Stimulated activated CD4-positive, alpha-beta T cell treated with anti-CD3 and anti-CD28 coated beads, Interleukin-1b, Interleukin-23, amount 100 ng/mL, for 1 hour (primary cell): ENCODE measurements at places on chromosomes 4 and X.

GRCh38 chr4:4492161-4492847, 49.5 kb downstream of the STX18 start:
- no peak for DNase-seq

DNA sequence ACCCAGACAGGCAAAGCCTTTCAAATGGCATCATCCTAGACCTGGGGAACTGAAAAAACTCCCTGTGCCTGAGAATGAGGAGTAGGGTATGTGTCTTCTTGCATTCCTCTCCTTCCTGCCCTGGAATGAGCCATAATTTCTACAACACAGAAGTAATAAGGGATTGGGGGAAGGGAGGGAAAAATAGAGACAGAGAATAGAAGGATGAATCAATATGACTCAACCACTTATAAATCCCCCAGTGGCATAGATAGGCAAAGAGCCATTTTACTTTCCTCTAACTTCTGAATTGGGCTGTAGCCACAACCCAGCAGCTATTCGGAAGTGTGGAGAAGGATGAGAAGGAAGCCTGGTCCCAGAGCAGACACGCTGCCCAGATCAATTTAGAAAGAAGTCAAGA, 99.9 kb downstream of the NHS start:
- no peak for DNase-seq

DNA sequence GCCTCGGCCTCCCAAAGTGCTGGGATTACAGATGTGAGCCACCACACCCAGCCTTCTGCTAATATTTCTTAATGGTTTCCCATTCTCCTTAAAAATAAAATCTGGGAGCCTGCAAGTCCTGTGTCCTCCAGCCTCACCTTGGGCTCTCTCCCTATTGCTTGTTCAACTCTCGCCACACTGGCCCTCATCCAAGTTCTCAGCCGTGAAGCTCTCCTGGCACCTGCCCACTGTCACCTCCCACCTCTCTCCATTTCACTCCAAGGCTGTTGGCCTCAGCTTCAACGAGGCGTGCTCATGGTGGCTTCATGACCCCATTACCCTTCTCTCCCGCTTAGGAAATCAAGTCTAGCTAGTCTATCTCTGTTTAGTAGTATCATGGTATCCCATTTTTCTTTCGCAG, 9.5 kb upstream of the ETNPPL start:
- no peak for DNase-seq

GRCh38 chrX:106972896-106973295, 27.1 kb downstream of the MORC4 start:
- DNase-seq = no peak

DNA sequence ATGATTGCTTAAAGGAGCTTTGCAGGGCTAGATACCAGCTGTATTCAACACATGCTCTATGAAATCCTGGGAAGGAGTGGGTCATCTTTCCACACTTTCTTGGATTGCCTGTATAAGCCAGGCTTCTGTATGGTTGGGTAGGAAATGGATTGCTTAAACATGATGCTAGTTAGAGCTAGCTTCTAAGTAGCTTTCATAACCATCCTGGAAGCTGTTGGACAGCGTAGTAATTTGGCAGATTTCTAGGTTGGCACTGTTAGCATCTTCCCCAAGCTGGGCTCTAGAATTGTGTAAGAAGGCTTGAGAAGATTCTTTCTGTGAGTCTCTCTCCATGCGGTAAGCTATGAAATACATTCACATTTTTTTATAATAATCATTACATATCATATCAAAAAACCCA, 127.3 kb downstream of the LINC00632 start:
- DNase-seq = no peak
